ENCODE measurements at places on chromosomes 7 and 10. TPM values are rescaled to one million over a fixed set of nuclear protein-coding genes. Genes with fewer than 3 reads are reported as not detected.

DNAJC30 gene
- 13.8 TPM for total RNA-seq

DNA sequence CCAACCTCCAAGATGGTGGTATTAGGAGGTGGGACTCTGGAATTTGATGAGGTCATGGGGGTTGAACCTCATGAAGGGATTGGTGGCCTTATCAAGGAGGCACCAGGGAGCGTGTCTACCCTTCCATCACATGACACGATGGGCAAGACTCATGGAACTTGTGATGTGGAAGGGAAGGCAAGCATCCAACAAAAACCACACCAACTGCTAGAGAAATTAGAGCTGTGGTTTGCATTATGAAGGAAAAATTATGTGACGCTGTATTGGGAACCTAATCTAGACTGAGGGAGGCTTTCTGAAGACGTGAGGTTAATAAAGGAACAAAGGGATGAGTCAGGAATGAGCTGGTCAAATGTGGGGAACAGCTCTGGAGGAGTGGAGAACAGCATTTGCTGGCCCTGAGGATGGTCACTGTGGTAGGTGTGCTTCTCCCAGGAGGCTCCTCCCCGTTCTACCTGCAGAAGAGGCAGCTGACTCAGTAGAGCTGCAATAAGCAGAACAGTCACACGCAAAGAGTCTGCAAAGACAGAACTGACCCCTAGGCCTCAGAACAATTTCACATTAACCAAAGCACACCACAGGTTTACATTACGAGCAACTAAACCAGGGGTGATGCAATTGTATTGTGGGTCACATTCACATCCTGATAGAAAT is 236.6 kb upstream of the GRB10 start:
- H3K4me1 ChIP-seq, result peaks cover 10% of the 10 kb centered on the region
- DNase-seq, result peak; percentile 44
- H3K36me3 ChIP-seq, result no peaks in the 10 kb centered on the region
- no peak overlapping the region for H3K4me3 ChIP-seq
- H3K27me3 ChIP-seq, result no peaks in the 10 kb centered on the region

DNA sequence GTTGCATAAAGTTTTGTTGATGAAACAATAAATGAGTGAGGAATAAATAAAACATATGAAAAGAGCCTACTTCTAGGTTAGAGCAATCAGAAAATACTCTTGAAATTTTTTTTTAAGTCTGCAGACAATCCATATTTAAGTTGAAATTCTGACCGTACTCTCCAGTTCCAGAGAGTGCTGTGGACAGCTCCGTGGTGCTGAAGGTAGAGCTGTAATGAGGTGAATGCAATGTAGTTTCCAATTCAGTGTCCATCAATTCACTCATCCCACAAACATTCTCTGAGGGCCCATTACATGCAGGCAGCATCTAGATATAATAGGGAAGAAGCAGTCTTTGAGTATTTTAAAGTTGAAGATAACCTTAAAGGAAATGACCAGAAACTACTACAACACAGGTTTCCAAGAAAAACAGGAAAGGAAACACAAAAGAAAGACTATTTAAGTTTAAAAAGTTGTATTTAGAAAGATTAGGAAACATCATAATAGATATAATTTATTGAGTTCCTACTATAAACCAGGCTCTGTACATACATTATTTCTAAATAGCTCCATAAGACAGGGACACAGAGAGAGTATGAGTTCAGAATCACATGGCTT is 44.0 kb upstream of the CRTAC1 start:
- H3K36me3 ChIP-seq, result no peaks in the 10 kb centered on the region
- no peak overlapping the region for H3K4me3 ChIP-seq
- H3K27me3 ChIP-seq, result no peaks in the 10 kb centered on the region
- H3K4me1 ChIP-seq, result no peaks in the 10 kb centered on the region

DNA sequence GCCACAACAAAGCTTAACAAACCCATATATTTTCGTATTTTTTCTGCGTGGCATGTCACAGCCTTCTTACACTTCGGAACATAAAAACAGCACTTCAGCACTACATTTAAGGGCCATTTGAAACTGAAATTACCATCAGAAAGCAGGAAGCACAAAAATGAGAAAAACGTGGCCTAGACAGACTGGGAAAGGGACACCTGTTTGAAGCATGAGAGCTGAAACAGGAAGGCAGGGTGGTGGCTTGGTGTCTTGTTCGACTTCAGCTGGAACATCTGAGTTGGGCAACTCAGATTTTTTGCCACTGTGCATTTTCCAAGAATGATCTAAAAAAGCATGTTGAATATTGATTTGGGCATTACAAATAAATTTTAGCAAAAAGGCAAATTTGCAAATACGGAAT is 243.2 kb downstream of the ELMO1 start:
- no peaks in the 10 kb centered on the region for H3K36me3 ChIP-seq
- H3K27me3 ChIP-seq, result peaks cover 31% of the 10 kb centered on the region
- peaks cover 4% of the 10 kb centered on the region for H3K4me1 ChIP-seq
- H3K4me3 ChIP-seq, result no peak overlapping the region
- no peak for DNase-seq

GRCh38 chr10:110212119-110213006 is 5.0 kb downstream of the MXI1 start:
- peak overlapping the region; percentile 88 for H3K27ac ChIP-seq
- no peak for DNase-seq
- H3K36me3 ChIP-seq, result no peaks in the 10 kb centered on the region
- H3K27me3 ChIP-seq, result no peaks in the 10 kb centered on the region
- H3K4me3 ChIP-seq, result no peak overlapping the region

DNA sequence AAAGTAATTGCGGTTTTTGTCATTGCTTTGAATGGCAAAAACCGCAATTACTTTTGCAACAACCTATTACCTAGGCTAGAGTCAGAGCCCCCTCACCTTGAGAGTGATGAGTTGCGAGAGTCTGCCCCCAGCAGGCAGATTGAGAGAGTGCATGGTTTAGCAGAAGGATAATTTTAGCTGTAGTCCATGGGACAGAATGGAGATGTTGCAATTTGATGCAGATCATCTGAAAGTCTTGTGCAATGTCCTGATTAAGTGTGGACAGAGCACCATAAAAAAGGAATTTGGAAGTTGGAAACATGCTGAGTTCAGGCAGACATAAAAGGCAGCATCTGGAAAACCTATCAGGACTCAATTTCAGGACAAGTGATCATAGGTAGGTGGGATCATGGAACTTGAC is 48.7 kb downstream of the GPR141 start:
- no peaks in the 10 kb centered on the region for H3K27me3 ChIP-seq
- no peaks in the 10 kb centered on the region for H3K36me3 ChIP-seq
- no peak for DNase-seq
- H3K27ac ChIP-seq, result no peak overlapping the region
- no peaks in the 10 kb centered on the region for H3K4me1 ChIP-seq
- no peak overlapping the region for H3K4me3 ChIP-seq

Measured in osteocyte (in vitro differentiated cells).